ENCODE measurements at places on chromosomes 2 and 18.

GRCh38 chr2:189082376-189082975, 97.1 kb downstream of the COL5A2 start:
- DNase-seq: no peak

DNA sequence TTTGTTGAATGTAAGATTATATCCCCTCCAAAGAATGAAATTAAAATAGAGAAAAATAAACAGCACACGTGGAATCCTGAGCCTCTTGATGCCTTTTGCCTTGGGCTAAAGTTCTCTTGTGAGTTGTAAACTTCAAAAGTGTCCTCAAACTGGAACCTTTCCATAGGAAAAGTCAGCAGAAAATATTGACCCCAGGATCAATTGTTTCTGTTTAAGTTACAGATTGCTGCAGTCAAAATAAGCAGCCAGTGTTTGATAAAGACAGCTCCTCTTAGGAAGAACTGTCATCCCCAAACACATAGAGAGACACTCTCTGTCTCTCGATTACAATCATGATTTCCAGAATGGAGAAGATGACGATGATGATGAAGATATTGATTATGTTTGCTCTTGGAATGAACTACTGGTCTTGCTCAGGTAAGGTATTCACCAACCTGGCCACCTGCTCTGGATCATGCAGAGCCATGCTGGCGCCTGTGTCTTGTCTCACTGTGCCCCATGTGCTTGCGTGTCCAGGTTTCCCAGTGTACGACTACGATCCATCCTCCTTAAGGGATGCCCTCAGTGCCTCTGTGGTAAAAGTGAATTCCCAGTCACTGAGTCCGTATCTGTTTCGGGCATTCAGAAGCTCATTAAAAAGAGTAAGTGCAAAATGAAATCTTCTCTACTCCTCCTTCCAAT, at the start of gene SPP2:
Gene SPP2 (plus strand): TSS at position 248 of the 681 bp plus-strand sequence. CDS start 85 bp downstream, at position 333.
- DNase-seq: no peak

GRCh38 chr18:76985156-76985950, 147.2 kb downstream of the MBP start:
- DNase-seq: no peak

GRCh38 chr2:23399674-23400261, 14.8 kb downstream of the KLHL29 start:
- no peak for DNase-seq

DNA sequence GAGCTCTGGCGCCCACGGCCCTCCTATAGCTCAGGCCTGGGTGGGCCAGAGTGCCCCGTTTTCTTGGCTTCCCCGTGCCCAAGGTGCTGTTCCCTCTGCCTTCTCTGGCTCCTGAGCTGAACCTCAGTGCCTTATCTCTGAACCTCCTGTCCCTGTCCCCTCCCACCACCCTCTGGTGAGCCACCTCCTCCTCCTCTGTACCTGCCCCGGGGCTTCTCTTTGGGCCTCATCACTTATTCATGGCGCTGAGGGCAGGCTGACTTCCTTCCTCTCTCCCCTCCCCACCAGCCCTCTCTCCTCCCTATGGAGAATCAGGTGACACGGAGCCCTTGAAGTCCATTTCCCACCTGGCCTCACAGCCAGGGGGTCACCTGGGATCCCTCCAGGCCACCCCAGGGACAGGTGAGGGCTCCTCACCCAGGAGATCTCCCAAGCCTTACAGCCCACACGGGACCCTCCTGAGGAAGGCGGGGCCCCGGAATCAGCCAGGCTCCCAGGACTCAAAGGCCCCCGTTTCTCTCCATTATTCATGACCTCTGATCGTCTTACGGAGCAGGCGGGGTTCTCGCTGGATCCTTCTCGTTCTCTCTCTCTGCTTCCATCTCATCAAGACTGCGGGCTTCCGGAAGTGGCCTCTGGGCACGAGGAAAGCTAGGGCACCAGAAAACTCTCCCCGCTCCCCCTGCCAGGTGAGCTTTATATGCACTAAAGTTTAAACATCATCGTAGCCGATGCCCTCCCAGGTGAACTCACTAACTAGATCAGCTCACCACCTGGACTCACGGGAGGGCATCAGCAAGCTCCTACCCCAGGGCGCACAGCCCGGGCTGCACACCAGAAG, at the start of gene LOXHD1:
Gene LOXHD1 (minus strand): TSS at position 106 of the 841 bp plus-strand sequence. CDS start 187 bp downstream, outside the sequence.
- no peak for DNase-seq

DNA sequence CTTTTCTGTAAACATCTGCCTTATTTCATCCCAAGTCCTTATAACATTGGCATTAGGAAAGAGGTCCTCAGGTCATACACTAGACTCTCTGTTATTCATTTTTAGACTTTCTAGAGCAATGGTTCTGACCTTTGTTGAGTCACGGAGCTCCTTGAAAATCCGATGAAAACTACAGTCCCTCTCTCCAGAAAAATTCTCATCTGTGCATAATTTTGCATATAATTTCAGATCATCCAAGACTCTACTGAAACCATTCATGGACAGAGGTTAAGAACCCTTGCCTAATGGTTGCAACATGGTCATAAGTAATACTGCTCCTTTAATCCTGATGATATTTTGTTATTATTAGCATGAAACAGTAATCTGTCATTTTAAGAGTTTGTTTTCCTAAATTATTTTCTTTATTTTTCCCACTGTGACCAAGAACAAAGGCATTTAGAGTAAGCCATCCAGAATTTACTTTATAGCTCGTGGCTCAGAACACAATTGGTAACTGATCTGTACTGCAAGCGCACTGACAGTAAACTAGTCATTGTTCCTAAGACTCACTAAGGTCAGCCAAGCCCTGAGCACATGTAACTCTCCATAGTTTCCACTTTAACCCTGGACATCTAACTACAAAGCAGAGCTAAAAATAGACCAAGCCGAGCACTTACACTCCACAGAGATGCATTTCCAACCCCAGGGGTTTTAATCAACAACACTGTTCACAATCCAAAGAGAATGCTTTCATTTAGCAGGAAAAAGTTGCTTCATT, 8.4 kb downstream of the MYOM1 start:
- no peak for DNase-seq

GRCh38 chr2:49686291-49686690, 532.0 kb upstream of the FSHR start:
- DNase-seq: no peak

DNA sequence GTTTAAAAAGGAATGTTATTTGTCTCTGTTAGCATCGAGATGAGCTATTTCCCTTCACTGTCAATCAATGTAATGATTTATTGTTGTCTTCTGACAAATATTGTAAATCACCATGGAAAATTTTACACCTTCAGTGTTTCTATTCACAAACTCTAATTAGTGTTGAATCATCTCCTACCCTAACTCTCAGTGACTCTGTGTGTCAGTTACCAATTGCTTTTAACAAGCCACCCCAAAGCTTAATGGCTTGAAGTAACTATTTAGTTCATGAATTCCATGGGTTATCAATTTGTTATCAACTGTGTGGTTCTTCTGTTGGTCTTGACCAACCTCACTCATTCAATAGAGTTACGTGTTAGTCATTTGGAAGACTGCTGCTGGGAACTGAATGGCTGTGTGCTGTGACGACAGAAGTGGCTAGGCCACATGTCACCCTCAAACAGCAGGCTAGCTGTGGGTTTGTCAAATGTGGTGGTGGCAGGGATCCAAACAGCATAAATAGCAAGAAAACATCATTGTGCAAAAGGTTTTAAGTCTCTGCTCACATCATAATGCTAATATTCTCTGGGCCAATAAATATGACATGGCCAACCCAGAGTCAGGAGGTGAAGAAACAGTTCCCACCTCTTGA, 910.8 kb upstream of the CDH2 start:
- DNase-seq: no peak

DNA sequence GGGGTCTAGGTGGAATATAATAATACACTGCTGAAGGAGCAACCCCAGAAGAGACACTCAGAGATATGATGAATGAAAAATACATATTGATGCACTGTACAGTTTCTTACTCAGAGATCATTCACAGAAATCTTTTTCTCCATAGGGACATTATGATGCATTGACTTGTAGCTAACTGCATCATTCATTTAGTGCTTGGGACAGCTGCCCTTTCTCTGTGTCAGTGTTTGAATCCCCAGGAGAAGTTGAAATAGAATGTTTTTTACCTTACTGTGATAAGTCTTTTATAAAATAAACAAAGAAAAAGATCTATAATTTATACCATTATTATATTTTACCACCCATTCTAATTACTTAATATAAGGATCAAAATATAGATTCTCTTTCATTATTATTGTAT, 91.7 kb upstream of the DSEL start:
- DNase-seq: no peak

DNA sequence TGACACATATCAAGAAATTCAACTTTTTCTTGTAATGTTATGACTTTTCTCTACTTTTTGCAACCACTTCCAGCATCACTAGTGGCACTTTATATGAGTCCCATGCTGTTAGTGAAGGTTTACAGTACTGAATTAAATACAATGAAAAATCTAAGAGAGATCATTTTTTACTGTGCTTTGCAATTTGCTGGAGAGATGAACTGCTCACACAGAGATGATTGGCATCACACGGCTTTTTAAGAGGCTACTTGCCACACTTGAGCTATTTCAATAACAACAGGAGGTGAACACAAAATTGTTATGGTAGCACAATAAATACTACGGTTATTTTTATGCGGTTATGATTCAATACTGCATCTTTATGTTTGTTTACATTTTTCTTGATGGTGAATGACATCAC, 88.9 kb downstream of the DAW1 start:
- DNase-seq: no peak

GRCh38 chr2:82896117-82896516, 1563.0 kb downstream of the SUCLG1 start:
- no peak for DNase-seq

- DNase-seq: no peak
These were observed 481 bp downstream of the TMEM177 start for GRCh38 chr2:119679526-119679837.

DNA sequence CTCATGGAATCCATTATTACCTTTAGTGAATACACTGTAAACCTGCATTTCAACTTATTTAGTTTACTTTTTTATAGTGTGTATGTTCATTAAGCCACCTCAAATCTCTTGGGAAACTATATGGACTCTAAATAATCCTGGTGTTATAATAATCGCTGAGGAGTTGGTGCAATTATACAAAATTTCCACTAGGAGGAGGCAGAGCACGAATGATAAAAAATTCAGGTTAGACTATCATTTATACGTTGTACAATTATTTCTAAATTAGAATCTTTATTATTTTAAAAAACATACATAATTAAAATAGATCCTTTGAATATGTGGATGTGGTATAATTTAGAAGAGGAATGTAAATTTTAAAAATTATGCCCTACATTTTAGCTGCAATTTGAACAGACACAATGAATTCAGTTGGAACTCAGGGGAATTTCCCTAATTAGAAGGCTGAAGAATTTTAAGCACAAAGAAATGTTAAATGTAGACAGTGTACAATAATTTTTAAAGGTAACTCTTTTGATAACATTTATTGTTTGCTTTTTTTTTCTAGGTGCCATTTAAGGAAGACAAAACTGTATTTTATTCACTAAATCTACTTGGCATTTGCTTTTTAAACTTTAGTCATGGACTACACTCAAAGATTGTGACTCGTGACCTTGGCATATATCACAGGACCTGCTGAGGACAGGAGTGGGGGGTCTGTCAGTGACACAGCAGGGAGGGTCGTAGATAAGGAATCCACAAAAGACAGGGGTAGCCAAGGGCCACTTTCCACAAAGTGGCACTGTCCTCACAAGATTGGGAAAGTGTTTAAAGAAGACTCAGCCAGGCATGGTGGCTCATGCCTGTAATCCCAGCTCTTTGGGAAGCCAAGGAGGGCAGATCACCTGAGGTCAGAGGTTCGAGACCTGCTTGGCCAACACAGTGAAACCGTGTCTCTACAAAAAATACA, 45.5 kb downstream of the RAB12 start:
- DNase-seq: peak; percentile 28

DNA sequence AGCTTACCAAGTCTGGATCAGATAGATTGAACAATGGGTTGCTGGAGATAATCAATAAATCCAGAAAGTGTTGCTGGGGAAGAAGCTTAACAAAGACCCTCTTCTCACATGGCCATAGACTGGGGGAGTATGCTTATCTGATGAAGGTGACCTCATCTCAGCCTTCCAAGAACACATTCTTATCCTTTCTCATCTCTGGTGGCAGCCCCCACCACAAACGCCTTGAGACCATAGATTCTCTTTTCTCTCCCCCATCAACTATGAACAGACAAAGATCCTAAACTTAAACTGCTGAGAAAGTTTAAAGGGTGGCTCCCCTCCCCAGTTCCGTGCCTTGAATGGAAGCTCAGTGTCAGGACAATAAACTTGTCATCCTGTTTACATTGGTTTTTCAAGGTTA, 428.7 kb upstream of the TRIB2 start:
- no peak for DNase-seq

DNA sequence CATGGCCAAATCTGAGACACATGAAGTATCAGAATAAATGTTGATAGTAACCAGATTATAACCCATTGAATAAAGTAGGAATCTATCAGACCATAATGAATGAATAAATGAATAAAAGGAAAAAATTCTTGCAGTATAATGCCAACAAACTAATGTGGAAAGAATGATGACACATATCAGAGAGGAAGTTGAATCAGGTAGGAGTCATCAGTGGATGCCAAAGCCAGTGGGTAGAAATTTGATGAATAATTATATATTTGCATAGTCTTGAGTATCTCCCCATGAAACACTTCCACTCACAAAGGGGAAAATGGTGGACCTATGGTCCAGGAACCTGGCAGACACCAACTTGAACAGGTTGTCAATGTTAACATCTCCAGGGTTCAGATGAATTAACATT, 68.6 kb downstream of the GALNT3 start:
- no peak for DNase-seq

DNA sequence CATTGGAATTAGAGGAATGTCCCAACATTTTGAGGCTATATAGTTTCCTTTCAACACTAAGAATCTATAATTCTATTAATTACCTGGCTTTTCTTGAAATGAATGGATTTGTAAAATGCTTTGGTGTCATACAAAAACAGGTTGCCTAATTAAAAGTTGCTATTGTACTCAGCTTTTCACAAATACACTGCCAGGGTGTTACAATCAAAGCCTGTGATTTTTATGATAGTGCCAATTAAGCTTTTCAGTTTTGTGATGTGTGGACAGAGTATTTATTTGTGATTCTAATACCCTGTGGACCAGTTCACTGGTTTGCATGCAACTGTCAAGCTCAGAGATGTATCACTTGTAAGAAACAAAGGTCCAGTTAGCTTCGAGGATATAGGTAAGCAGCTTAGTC, 71.8 kb downstream of the NAB1 start:
- DNase-seq: no peak
